ENCODE measurements at places on chromosomes 7 and 10. TPM values are rescaled to one million over a fixed set of nuclear protein-coding genes. Genes with fewer than 3 reads are reported as not detected.

- H3K27ac ChIP-seq: no peak overlapping the region
- no peaks in the 10 kb centered on the region for H3K4me1 ChIP-seq
- H3K27me3 ChIP-seq: no peaks in the 10 kb centered on the region
- no peaks in the 10 kb centered on the region for H3K36me3 ChIP-seq
These were observed 18.2 kb downstream of the COL17A1 start for GRCh38 chr10:104067525-104067924.

DNA sequence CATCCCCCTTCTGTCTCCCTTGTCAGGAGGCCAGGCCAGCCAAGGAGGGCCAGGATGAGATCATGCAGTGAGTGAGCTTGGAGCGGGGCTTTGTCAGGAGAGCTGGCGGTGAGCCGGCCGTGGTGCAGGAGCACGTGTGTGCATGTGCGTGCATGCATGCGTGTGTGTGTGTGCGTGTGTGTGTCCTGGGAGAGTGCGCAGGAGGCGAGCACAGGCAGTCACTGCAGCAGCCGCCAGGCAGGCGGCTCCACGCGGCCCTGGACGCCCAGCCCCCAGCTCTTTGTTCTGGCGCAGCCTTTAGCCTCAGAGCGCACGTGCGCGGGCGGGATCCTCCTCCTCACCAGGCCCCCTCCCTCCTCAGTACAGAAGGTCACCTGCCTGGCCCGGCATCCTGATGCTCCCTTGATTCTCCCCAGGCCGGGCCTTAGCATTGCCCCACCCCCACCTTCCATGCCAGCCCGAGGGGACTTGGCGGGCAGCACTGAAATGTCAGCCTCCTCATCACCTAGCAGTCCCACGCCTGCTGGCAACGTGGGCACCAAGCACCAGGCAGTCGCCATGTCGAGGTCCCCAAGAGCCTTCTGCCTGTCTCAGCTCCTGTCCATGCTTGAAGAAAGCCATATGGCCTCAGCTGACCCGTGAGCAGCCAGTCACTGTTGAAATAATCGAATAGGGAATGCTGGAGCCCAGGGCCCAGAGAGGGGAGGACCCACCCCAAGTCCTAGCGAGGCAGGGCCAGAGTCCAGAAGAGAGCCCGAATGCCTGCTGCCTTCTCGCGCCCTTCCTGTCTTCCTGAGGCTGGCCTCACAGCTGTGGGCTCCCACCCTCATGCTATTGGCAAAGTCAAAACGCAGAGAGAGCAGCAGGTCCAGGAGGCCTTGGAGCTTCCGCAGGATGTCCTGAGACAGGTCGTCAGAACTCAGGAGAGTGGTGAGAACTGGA lies 125.9 kb upstream of the PPIF start:
- H3K36me3 ChIP-seq: peaks cover 11% of the 10 kb centered on the region
- H3K4me3 ChIP-seq: no peak overlapping the region
- peak overlapping the region; percentile 86 for H3K27ac ChIP-seq
- peaks cover 91% of the 10 kb centered on the region for H3K4me1 ChIP-seq
- no peaks in the 10 kb centered on the region for H3K27me3 ChIP-seq

GRCh38 chr7:12434012-12434642 lies 30.5 kb upstream of the VWDE start:
- no peaks in the 10 kb centered on the region for H3K4me1 ChIP-seq
- H3K27me3 ChIP-seq: no peaks in the 10 kb centered on the region
- H3K36me3 ChIP-seq: no peaks in the 10 kb centered on the region
- H3K4me3 ChIP-seq: no peak overlapping the region
- DNase-seq: no peak
- H3K27ac ChIP-seq: no peak overlapping the region

DNA sequence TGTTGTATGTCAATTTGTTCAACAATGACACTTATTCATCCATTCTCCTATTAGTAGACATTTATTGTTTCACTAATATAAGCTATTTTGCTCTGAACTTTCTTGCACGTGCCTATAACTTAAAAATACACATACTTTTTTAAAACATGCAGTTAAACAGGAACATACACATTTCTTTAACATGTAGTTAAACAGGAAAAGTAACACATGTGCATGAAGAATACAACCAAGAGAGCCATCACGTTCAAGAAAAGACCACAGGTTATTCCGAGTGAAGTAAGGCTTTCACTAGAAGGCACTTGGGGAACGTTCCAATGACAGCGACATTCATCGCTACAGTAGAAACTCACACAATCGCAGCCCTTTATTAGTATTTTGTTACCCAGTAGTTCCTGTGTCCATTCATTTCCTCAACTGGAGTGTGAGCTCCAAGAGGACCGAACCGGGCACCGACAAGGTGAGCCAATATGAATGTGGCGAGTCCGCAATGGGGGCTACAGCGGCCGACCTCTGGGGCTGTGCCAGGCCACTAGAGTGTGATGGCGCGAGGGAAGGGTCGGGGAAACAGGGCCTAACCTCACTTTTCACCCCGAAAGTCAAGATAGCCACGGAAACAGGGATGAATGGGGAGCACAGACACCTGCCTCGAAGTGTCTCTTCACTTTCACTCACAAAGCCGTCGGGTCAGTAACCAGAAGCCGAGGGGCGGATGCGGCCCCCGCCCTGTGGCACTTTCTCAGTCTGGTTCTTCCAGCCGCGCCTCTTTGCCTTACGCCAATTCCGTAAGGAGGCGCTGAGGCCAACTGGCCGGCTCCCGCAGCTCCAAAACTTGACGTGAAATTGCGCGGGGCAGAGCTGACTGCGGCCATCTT lies 775 bp upstream of the SEPTIN7 start:
- DNase-seq: peak; percentile 95
- peak overlapping the region; percentile 93 for H3K4me3 ChIP-seq
- no peaks in the 10 kb centered on the region for H3K27me3 ChIP-seq
- peak overlapping the region; percentile 96 for H3K27ac ChIP-seq
- no peaks in the 10 kb centered on the region for H3K36me3 ChIP-seq

DNA sequence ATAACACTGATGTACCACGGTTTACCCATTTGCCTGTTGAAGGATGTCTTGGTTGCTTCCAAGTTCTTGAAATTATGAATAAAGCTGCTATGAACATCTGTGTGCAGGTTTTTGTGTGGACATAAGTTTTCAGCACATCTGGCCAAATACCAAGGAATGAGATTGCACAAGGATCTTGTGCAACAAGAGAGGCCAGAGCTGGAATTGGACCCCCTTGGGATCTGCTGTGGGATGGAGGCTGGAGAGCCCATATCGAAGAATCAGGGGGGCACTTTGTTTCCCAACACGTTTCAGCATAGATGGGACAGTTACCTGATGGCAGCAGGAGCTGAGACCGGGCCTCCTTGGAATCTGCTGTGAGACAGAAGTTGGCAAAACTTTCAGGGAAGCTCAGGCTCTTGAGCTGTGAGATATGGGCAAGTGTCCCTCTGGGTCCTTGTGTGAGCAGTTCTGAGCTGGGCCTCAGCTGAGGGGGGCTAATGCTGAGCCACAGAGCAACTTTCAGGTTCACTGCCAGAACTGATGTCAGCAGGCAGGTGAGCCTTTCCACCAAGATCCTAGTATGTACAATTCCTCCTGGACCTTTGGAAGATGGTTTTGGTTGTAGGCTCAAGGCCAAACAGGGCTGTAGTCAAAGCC lies 115.2 kb upstream of the RAB18 start:
- H3K36me3 ChIP-seq: no peaks in the 10 kb centered on the region
- H3K27me3 ChIP-seq: no peaks in the 10 kb centered on the region
- DNase-seq: no peak

DNA sequence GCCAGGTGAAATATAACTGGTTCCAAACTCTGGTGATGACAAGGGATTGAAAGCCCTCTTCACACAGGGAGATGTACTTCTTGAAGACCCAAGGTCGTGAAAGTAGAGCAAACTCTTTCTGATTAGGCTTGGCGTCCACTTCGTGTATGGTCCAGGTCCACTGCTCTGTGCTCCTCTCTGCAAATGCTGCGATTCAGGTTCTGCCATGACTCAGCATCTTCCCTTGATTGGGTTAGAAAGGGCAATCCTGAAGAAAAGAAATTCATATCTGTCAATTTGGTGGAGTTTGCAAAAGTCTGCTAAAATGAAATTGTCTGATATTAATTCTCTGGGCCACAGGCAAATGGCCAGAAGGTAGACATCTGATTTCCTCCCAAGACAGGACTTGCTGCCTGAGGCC lies 431.4 kb downstream of the ACTR3B start:
- DNase-seq: no peak
- H3K27ac ChIP-seq: no peak overlapping the region
- H3K36me3 ChIP-seq: no peaks in the 10 kb centered on the region
- no peaks in the 10 kb centered on the region for H3K4me1 ChIP-seq
- no peak overlapping the region for H3K4me3 ChIP-seq

- no peak overlapping the region for H3K4me3 ChIP-seq
- H3K36me3 ChIP-seq: no peaks in the 10 kb centered on the region
- H3K27me3 ChIP-seq: no peaks in the 10 kb centered on the region
- no peak for DNase-seq
- H3K27ac ChIP-seq: no peak overlapping the region
- no peaks in the 10 kb centered on the region for H3K4me1 ChIP-seq
These were observed 133.9 kb upstream of the FGFR2 start for GRCh38 chr10:121732172-121732571.

DNA sequence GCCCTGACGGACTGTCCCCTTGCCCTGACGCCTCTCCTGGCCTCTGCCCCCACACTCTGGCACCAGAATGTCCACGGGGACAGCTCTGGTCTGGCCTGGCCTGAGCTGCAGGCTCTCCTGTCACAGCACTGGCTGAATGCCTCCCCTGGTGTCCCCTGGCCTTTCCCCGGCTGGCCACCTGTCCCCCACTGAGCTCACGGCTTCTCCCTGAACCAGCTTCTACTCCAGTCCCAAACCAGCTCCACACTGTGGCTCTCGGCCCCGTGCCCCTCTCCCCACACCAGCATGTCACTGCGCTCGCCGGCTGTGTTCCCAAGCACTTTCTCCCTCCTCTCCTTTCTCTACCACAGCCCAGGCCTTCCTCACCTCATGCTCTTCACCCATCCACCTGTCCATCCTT lies 386.4 kb downstream of the DNAJB6 start:
- no peak overlapping the region for H3K4me3 ChIP-seq
- DNase-seq: peak; percentile 20
- H3K36me3 ChIP-seq: no peaks in the 10 kb centered on the region
- no peaks in the 10 kb centered on the region for H3K27me3 ChIP-seq

DNA sequence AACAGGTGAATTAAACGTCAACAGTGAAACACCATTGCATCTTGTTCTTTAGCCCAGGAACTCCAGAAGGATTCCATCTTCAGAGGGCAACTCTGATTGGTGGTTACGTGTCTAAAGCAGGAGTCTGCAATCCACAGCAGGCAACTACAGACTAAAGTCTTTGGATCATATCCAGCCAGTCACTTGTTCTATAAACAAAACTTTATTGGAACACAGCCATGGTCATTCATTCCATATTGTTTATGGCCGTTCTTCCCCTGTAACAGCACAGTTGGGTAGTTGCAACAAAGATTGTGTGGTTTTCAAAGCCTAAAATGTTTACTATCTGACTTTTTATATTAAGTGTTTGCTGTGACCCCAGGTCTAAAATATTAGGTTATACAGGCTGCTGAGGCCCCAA lies 94.7 kb upstream of the IMMP2L start:
- DNase-seq: no peak
- no peaks in the 10 kb centered on the region for H3K36me3 ChIP-seq
- no peaks in the 10 kb centered on the region for H3K4me1 ChIP-seq
- no peak overlapping the region for H3K27ac ChIP-seq
- no peaks in the 10 kb centered on the region for H3K27me3 ChIP-seq

- H3K27ac ChIP-seq: no peak overlapping the region
- H3K4me1 ChIP-seq: no peaks in the 10 kb centered on the region
- no peak overlapping the region for H3K4me3 ChIP-seq
- H3K36me3 ChIP-seq: no peaks in the 10 kb centered on the region
- no peak for DNase-seq
- no peaks in the 10 kb centered on the region for H3K27me3 ChIP-seq
These were observed 12.9 kb downstream of the ETV1 start for GRCh38 chr7:13976594-13976993.

GRCh38 chr10:70964245-70964644 lies 75.9 kb upstream of the PCBD1 start:
- no peak overlapping the region for H3K4me3 ChIP-seq
- no peak for DNase-seq
- no peaks in the 10 kb centered on the region for H3K27me3 ChIP-seq

DNA sequence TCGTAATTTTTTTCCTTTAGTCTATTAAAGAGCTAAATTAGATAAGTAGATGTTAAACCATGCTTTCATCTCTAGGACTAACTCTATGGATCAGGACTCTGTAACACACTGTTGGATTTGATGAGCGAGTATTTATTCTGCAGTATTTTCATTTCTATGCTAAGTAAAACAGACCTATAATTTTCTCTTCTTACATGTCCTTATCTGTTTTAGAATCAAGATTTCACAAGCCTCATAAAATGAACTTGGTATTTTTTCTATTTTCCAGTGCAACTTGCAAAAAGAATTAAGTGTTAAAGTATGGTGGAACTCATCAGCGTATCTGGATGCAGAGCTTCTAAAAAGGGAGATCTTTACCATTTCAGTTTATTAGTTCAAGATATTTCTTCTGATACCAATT lies 2.4 kb downstream of the CACUL1 start:
- H3K4me1 ChIP-seq: no peaks in the 10 kb centered on the region
- H3K27ac ChIP-seq: no peak overlapping the region
- peak overlapping the region; percentile 97 for H3K4me3 ChIP-seq
- H3K36me3 ChIP-seq: no peaks in the 10 kb centered on the region

- H3K27ac ChIP-seq: no peak overlapping the region
- peaks cover 19% of the 10 kb centered on the region for H3K4me1 ChIP-seq
- DNase-seq: no peak
- no peak overlapping the region for H3K4me3 ChIP-seq
- no peaks in the 10 kb centered on the region for H3K36me3 ChIP-seq
These were observed 107.9 kb downstream of the JCAD start for GRCh38 chr10:29951441-29951931.

DNA sequence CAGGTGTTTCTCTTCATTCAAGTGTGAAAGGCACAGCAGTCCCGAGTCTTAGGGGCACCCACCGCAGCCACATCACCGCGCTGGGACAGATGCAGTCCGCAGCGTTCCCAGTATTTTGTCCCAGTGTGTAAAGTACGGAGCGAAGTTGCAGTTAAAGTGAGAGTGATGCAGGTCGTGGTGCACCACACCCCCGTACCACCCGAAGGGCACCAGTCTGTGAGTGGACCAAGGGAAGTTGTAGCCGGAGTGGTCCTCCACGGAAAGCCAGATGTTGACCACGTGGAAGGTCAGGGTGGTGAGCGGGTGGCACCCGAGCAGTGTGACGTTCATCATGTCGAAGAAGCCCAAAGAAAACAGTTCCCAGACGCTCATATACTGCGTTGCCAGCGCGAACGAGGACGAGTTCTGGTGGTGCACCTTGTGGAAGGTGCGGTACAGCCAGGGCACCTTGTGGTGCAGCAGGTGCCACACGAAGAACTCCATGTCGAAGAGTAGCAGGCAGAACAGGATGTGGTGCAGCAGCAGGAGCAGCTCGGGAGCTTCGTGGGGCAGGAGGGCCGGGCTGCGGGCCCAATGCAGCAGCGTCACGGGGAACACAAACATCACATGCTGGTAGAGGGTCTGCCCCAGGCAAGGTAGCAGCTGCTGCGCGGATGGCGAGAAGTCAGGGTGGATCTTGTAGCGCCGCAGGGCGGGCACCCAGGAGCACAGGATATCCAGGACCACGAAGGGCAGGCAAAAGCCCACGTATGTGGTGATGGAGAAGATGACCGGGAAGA lies 526 bp downstream of the CH25H start:
- H3K4me1 ChIP-seq: peaks cover 14% of the 10 kb centered on the region
- peaks cover 4% of the 10 kb centered on the region for H3K27me3 ChIP-seq
- no peaks in the 10 kb centered on the region for H3K36me3 ChIP-seq
- H3K4me3 ChIP-seq: peak overlapping the region; percentile 48

The NEUROD6 gene
- total RNA-seq: not detected

The DPY19L1 gene
- total RNA-seq: 17.1 TPM

The BRAF gene
- total RNA-seq: 43.1 TPM

The FOXI2 gene
- not detected for total RNA-seq

The ABCB1 gene
- 5.7 TPM for total RNA-seq

The STEAP4 gene
- total RNA-seq: 13.2 TPM

The AGAP5 gene
- total RNA-seq: 5.4 TPM

The VIPR2 gene
- 21.4 TPM for total RNA-seq

The SLC16A12 gene
- 2.9 TPM for total RNA-seq
